ENCODE measurements at places on chromosomes 12 and 14. TPM values are rescaled to one million over a fixed set of nuclear protein-coding genes. Genes with fewer than 3 reads are reported as not detected.

- no peak for DNase-seq
- H3K27me3 ChIP-seq = peaks cover 4% of the 10 kb centered on the region
- H3K4me1 ChIP-seq = peaks cover 3% of the 10 kb centered on the region
- no peak overlapping the region for H3K27ac ChIP-seq
- no peaks in the 10 kb centered on the region for H3K36me3 ChIP-seq
- H3K4me3 ChIP-seq = no peak overlapping the region
Observed at GRCh38 chr12:25653487-25654175, 100.5 kb upstream of the LMNTD1 start.

The ASPG gene
- not detected for total RNA-seq

The CEP170B gene
- 8.5 TPM for total RNA-seq

DNA sequence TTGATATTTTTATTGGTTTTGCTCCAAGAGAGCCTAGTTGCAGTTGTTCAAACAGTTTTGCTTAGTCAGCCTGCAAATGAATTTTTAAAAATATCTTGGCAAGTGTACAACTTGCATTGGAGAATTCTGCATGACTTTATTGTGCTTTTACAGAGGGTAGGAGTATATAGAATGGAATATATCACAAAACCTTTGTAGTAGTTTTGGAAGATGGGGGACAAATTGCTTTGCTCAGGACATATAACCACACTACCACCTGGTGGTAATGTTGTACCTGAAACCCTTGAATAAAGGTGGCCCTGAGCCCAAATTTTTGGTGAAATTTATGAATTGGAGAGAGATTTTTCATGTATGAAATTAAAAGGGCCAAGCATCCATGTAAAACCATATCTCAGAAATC is 645.2 kb downstream of the MED13L start:
- no peak overlapping the region for H3K27ac ChIP-seq
- H3K4me3 ChIP-seq = no peak overlapping the region

GRCh38 chr12:12786351-12786705 is 869 bp downstream of the APOLD1 start:
- H3K27ac ChIP-seq = peak overlapping the region; percentile 60
- no peaks in the 10 kb centered on the region for H3K27me3 ChIP-seq
- peaks cover 34% of the 10 kb centered on the region for H3K4me1 ChIP-seq
- H3K4me3 ChIP-seq = peak overlapping the region; percentile 75

- no peak for DNase-seq
- peak overlapping the region; percentile 81 for H3K4me3 ChIP-seq
- H3K36me3 ChIP-seq = peaks cover 5% of the 10 kb centered on the region
Observed at GRCh38 chr12:124861898-124862676, 1.6 kb downstream of the SCARB1 start.

DNA sequence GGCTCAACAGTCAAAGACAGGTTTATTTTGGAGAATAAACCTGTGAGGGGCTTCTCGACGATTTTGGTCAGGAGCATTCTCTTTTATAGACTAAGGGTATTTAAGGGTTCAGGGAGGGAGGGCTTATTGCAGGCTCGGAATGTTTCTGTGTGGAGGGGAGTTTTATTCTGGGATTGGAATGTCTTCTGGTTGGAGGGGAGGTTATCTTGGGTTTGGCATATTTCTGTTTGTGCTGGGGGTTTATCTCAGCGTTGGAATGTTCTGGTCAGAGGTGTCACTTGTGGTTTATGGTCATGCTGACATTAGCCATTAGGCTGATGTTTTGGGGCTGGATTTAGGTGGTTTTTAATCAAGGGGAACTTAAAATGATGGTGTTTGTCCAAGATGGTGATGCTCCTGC is 103.9 kb downstream of the SUDS3 start:
- no peak overlapping the region for H3K27ac ChIP-seq
- H3K4me1 ChIP-seq = no peaks in the 10 kb centered on the region
- no peaks in the 10 kb centered on the region for H3K36me3 ChIP-seq
- no peak for DNase-seq
- no peak overlapping the region for H3K4me3 ChIP-seq

- peaks cover 4% of the 10 kb centered on the region for H3K27me3 ChIP-seq
- H3K4me3 ChIP-seq = no peak overlapping the region
- no peaks in the 10 kb centered on the region for H3K4me1 ChIP-seq
- H3K27ac ChIP-seq = no peak overlapping the region
- DNase-seq = no peak
- H3K36me3 ChIP-seq = no peaks in the 10 kb centered on the region
Observed at GRCh38 chr14:56759633-56760032, 50.6 kb downstream of the OTX2 start.

DNA sequence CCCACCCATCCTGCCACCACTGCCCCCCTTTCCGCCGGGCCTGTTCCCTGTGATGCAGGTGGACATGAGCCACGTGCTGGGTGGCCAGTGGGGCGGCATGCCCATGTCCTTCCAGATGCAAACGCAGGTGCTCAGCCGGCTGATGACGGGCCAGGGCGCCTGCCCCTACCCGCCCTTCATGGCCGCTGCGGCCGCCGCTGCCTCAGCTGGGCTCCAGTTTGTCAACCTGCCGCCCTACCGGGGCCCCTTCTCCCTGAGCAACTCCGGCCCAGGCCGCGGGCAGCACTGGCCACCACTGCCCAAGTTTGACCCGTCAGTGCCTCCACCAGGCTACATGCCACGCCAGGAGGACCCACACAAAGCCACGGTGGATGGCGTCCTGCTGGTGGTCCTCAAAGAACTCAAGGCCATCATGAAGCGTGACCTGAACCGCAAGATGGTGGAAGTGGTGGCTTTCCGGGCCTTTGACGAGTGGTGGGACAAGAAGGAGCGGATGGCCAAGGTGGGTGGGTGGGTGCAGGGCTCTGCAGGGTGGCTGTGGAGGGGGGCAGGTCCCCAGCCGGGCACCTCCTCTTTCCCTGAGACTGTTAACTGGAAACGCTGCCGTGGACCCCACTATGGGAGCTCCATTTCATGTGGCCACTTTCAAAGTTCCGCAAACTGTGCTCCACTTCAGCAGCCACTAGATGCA is 10.8 kb downstream of the SETD1B start:
- H3K36me3 ChIP-seq = peaks cover 70% of the 10 kb centered on the region
- no peak overlapping the region for H3K4me3 ChIP-seq
- peaks cover 28% of the 10 kb centered on the region for H3K4me1 ChIP-seq
- no peak for DNase-seq

DNA sequence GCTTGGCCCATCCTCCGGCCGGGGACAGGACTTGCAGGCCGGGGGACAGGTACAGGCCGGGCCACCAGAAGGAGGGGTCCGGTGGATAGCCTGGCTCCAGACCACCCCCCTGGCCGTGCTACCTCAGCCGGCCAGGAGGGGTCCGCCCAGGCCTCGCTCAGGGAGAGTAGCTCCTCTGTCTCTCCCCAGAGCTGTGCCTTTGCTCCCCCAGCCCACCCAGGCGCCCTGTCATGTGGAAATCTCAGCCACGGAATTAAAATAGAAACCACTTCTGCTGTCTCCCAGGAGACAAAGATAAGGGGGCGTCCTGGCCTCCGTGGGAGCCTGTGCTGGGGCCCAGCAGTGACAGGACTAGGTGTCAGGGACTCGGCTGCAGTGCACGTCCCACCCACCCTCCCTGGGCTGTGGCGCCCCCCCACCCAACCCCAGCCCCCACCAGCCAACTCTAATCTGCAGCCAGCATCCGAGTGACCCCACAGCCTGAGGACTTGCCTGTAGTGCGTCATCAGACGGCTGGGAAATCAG is 3.3 kb upstream of the CRIP2 start:
- H3K4me1 ChIP-seq = no peaks in the 10 kb centered on the region
- no peak overlapping the region for H3K27ac ChIP-seq
- no peak overlapping the region for H3K4me3 ChIP-seq
- H3K27me3 ChIP-seq = peaks cover 10% of the 10 kb centered on the region
- DNase-seq = no peak

The MAP1LC3B2 gene
- 0.37 TPM for total RNA-seq

GRCh38 chr14:74938531-74939495 is 15.8 kb upstream of the RPS6KL1 start:
- no peaks in the 10 kb centered on the region for H3K36me3 ChIP-seq
- peaks cover 31% of the 10 kb centered on the region for H3K4me1 ChIP-seq
- no peaks in the 10 kb centered on the region for H3K27me3 ChIP-seq
- H3K27ac ChIP-seq = no peak overlapping the region

GRCh38 chr14:50058113-50058512 is 58.3 kb downstream of the VCPKMT start:
- no peak overlapping the region for H3K27ac ChIP-seq
- H3K36me3 ChIP-seq = peaks cover 7% of the 10 kb centered on the region
- no peak for DNase-seq
- no peaks in the 10 kb centered on the region for H3K27me3 ChIP-seq
- H3K4me1 ChIP-seq = peaks cover 55% of the 10 kb centered on the region

DNA sequence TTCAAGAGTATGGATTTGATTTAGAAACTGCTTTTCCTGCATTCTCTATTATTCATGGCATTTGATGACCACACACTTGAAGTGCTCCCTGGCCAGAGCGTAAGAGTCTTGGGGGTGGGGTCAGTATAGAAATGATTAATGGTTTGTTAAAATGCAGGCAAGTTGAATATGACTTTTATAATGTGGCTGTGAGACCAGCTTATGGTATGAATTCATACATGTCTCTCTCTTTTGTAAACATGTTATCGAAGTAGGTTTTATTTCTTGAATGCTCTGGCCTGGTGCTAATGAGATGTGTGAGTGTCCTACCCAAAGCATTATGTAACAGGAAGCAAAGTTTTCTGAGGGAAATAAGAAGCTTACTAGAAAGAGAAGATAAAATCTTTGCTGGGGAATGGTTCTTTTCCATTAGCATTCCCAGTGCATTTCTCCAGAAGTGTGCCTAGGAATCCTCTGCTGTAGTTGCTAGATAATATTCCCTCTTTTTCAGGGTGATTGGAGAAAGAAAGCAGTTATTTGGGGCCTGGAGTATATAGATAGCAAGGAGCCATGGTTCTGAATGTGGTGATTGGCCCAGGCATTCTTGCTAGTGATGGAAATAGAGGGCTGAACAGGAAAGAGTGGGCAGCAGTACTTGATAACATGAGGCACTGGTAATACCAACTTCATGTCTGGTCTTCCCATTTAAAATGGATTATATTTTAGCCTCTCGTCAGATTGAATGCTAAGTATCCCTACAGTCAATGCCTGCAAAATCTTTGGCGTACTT is 289.7 kb downstream of the RAD51B start:
- no peaks in the 10 kb centered on the region for H3K36me3 ChIP-seq
- peaks cover 11% of the 10 kb centered on the region for H3K4me1 ChIP-seq
- no peak overlapping the region for H3K4me3 ChIP-seq
- no peak overlapping the region for H3K27ac ChIP-seq

GRCh38 chr12:69732088-69732487 is 6.6 kb upstream of the RAB3IP start:
- H3K4me1 ChIP-seq = no peaks in the 10 kb centered on the region
- DNase-seq = no peak
- H3K27me3 ChIP-seq = peaks cover 49% of the 10 kb centered on the region
- no peak overlapping the region for H3K27ac ChIP-seq

DNA sequence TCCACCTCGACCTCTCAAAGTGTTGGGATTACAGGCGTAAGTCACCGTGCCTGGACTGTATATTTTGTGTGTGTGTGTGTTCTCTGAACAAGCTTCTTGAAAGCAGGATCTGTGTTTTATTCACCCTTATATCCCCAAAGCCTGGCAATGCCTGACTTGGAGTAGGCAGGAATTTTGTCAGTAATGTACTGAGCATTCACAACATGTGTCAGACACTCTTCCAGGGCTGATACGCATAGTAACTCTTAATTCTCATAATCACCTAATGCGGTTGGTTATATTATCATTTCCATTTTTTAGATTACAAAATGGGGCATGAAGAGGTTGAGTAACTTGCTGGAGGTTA is 50.4 kb upstream of the PLEKHG3 start:
- no peak overlapping the region for H3K27ac ChIP-seq
- peaks cover 11% of the 10 kb centered on the region for H3K4me1 ChIP-seq
- no peak for DNase-seq
- no peaks in the 10 kb centered on the region for H3K36me3 ChIP-seq
- H3K4me3 ChIP-seq = no peak overlapping the region
- H3K27me3 ChIP-seq = peaks cover 14% of the 10 kb centered on the region

The CLEC4D gene
- total RNA-seq = not detected

DNA sequence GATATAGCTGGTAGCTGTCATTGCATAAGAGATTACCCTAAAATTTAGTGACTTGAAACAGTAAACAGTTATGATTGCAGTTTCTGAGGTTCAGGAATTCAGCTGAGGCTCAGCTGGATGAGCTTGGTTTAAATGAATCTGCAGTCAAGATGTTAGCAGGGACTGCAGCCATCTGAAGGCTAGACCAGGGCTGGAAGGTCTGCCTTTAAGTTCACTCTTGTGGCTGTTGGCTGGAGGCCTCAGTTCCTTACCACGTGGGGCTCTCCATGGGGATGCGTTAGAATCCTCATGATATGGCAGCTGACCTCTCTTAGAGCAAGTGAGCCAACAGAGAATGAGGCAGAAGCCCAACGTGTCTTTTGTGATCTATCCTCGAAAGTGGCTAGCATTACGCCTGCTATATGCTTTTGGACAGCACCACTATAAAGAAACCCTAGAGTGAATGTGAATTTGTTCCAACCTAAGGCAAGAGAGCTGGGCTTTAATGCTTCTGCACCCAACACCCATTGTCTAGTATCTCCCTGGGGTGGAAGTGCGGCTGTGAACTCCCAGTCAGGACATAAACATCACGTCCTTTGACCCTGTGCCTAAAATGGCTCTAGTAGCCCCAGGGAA is 26.0 kb downstream of the HSPB8 start:
- no peaks in the 10 kb centered on the region for H3K4me1 ChIP-seq
- H3K27ac ChIP-seq = no peak overlapping the region
- no peak for DNase-seq

DNA sequence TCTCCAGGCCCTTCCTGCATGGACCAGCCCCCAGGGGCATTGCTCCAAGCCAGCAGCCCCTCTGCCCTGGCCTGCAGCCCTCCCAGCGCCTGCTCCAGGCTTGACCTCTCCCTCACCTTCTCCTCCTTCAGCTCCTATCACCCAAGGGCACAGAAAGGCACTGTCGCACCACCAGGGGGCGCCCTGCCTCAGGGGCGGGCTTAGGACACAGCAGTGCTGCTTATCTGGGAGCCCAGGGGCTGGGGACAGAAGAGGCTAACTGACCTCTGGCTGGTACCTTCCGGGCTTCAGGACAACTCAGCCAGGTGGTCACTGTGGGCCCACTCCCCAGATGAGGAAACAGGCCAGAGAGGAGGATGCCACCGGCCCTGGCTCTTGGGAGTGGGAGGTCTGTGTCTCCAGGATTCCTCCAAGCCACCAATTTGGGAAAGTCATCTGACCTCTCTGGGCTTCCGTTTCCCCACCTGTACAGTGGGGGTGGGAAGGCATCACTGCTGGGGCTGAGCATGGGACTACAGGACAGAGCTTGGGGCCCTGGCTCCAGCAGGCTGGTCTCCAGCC is 25.3 kb upstream of the GPR132 start:
- peak overlapping the region; percentile 55 for H3K27ac ChIP-seq
- peaks cover 7% of the 10 kb centered on the region for H3K27me3 ChIP-seq
- peaks cover 10% of the 10 kb centered on the region for H3K4me1 ChIP-seq
- no peaks in the 10 kb centered on the region for H3K36me3 ChIP-seq
- peak; percentile 78 for DNase-seq

- no peak overlapping the region for H3K4me3 ChIP-seq
- no peaks in the 10 kb centered on the region for H3K36me3 ChIP-seq
- H3K4me1 ChIP-seq = peaks cover 12% of the 10 kb centered on the region
- DNase-seq = no peak
Observed at GRCh38 chr12:92764831-92765230, 62.0 kb downstream of the PLEKHG7 start.

GRCh38 chr12:80299219-80299618 is 144.8 kb upstream of the PTPRQ start:
- H3K4me1 ChIP-seq = no peaks in the 10 kb centered on the region
- DNase-seq = no peak
- no peak overlapping the region for H3K27ac ChIP-seq

Measured in activated T-helper 2 cell treated with anti-CD3 and anti-CD28 coated beads, Interferon-gamma antibody, Interleukin-2, Interleukin-4, amounts not matched to agents 10 μg/mL and 5 μg/mL and 100 μg/mL, durations not matched to agents 14 hours and 24 hours and 36 hours (primary cell).